Fibroblast of skin of right biceps (primary cell): ENCODE measurements at places on chromosomes 2 and 18.

- no peak for DNase-seq
Measured at GRCh38 chr18:71237641-71238040, 948.8 kb downstream of the SOCS6 start.

- DNase-seq = no peak
Measured at GRCh38 chr2:223386189-223386588, 216.0 kb downstream of the SCG2 start.

- DNase-seq = peak; percentile 27
Measured at GRCh38 chr2:127953849-127954248, 68.1 kb upstream of the AMMECR1L start.

DNA sequence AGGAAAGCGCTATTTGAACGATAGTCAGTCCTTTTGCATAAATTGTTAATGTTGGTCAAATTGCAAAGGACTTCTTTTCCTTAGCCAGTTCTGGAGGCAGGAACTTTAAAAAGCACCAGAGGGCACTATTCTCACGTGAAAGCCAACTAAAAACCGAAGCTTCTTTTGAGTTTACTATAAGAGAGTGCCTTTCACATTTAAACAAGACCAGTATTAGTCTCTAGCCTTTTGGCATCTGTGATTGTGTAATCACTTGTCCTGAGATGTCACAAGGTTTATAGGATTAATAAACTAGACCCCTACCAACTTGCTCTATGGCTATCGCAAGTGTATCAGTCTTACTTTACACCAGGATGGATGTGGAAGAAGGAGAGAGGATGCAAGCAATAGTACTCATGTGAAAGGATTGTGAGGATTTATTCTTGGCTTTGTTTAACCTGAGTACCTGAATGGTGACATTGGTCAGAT is 14.4 kb upstream of the STAT4 start:
- DNase-seq = peak; percentile 62

- DNase-seq = no peak
Measured at GRCh38 chr2:166418853-166419615, 43.3 kb upstream of the SCN9A start.

GRCh38 chr2:230700447-230700846 is 12.2 kb upstream of the CAB39 start:
- no peak for DNase-seq

DNA sequence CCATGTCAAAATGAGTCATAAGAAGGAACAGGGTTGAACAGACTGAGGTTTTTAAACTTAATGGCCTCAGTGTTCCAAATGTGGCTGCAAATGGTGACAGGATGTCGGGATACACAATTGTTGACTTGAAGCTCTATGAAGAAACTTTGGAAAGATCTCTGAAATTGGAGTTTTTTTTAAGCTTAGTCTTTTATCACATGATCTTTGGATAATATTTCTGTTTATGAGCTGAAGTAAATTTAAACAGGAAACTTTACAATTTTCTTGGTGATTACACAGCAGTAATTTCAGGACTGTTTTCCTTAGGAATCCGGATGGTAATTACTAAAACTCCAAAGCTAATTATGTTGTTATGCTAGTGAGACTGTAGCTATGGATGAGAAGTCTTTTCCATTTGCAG is 199.1 kb upstream of the NRXN1 start:
- no peak for DNase-seq

- DNase-seq = no peak
Measured at GRCh38 chr2:200702646-200703118, 109.0 kb upstream of the BZW1 start.

GRCh38 chr2:67260343-67261277 is 136.5 kb upstream of the ETAA1 start:
- peak; percentile 100 for DNase-seq

GRCh38 chr2:157321466-157321865 is 4.2 kb downstream of the ERMN start:
- DNase-seq = no peak

DNA sequence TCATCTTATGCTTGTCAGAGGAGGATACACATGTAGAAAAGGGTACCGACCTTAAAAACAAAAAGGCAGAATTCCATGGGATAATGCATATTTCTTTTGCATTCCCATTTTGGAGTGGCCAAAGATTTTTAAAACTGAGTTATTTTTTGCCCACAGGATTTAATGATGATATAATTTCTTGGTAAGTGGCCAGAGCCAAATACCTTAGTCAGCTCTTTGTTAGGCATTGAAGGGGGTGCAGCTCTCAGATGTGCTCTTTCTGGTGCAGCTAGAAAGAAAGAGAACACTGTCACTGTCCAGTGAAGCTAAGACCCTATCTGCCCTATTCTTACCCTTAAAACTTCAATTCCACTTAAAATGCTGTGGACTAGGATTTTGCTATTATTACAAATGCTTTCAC is 10.8 kb downstream of the COQ10B start:
- peak; percentile 46 for DNase-seq

- no peak for DNase-seq
Measured at GRCh38 chr2:9260464-9260918, 53.9 kb downstream of the ASAP2 start.

DNA sequence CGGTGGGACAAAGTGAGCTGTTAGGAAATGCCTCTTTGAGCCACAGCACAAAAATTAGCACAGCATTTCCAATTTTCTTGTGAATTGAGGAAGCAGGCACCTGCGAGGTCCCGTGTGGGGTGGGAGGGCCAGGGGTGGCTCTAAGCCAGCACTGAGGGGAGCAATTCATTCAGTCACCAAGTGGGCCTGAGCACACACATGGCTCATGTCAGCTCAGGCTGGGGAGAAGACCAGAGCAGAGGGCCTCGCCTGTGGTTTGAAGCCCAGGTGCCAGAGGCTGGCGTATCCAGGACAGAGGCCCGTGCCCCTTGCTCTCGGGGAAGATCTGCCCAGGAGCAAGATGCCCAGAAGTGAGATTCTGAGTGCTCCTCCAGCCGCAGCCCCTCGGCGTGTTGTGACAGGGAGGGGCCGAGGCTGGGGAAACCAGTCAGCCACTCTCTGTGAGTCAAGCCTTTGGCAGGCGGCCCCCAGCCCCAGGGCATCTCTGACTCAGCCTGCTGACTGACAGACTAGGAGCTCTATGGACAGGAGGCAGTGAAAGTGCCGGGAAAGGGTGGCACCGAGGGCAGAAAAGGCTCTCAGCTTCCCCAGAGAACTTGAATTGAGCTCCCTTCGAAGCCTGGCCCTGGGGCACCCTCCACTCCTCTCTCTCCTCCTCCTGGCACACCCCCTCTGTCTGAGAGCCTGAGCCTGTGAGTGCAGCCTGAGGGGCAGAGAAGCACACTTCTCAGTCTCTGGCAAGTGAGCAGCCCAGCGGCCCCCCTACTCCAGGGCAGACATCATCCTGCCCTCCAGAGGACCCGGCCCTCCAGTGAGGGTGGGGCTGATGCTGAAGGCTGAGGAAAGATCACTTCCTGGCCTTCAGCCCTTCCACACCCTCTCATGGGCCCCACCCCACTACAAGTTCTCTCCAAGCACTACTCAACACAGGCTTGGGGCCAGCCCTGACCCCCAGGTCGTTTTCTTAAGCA is 32.3 kb downstream of the CYP26B1 start:
- DNase-seq = peak; percentile 93

DNA sequence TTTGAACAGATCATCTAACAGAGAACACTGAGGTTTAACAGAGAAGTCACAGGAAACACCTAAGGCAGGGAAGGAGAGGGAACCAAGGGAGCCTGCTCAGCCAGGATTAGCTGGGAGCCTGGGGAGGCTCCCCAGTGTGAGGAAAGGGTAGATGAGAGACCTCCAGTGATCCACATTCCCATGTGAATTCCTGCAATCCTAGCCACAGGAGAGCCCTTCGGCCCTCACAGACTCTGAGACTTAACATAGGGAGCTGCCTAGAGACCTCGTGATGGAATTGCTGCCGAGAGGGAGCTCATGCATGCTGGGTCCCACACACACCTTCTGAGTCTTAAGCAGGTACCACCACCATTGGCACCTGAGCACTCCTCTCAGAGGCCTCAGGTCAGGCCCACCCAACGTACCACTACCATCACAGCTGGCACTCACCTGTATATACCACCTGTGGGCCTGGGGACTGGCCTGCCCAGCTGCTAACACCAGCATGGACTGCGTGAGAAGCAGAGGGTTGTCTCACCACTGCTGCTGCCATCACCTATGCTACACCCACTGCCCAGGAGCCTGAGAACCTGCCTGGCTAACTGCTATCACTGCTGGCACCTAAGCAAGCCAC is 225.9 kb upstream of the RASGRP3 start:
- no peak for DNase-seq

- DNase-seq = no peak
Measured at GRCh38 chr2:114192362-114192761, 250.1 kb upstream of the DPP10 start.

DNA sequence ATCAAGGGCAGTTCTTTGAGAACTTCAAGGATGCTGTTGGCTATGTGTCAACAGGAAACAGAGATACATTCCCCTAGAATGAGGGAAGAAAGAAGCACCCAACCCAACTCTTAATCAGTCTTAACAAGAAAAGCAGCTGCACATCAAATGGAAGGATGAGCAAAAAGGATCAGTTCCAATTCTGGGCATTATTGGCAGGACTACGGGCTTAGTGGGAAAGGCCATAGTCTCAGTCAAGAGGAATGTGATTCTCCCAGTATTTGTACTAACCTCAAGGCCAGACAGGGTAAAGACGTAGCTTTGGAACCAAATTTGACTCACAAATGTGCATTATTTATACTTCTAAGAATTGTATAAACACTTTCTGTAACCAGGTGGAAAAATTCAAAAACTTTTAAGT is 18.2 kb downstream of the BMP10 start:
- peak; percentile 3 for DNase-seq

DNA sequence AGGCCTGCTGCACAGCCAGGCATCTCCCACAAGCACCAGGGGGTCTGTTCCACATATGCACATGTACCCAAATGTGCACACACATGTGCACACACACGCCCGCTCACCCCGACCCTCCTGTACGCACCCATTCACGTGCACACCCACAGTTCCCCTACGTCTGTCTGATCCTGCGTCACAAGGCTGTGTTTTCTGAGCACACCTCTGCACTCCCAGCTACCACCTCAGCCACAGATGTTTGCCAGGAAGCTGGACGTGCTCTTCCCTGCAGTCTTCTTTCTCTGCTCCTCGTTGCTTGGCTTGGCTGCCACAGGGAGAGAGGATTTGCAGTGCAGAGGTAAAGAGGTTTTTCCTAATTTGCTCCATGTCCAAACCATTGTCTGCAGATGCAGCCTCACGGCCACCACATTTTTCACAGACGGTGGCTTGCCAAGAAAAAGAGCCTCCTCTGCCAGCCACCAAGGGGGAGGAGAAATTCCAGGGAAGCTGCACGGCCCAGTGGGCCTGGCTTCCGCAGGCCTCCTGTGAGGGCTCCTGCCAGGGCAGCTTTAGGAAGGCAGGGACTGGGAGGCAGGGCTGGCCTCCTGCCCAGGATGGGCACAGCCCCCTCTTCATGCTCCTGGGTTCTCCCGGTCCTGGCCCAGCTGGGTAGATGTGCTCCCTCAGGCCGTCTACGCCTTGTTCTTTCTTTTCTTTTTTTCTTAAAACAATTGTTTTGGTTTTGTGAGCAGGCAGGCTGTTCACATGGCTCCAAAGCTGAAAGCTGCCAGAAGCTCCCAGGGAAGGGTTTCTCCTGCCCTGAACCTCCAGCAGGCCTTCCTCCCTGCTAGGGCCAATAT is 29.3 kb upstream of the HS6ST1 start:
- DNase-seq = peak; percentile 76

- no peak for DNase-seq
Measured at GRCh38 chr2:144372410-144373080, 147.4 kb downstream of the ZEB2 start.

DNA sequence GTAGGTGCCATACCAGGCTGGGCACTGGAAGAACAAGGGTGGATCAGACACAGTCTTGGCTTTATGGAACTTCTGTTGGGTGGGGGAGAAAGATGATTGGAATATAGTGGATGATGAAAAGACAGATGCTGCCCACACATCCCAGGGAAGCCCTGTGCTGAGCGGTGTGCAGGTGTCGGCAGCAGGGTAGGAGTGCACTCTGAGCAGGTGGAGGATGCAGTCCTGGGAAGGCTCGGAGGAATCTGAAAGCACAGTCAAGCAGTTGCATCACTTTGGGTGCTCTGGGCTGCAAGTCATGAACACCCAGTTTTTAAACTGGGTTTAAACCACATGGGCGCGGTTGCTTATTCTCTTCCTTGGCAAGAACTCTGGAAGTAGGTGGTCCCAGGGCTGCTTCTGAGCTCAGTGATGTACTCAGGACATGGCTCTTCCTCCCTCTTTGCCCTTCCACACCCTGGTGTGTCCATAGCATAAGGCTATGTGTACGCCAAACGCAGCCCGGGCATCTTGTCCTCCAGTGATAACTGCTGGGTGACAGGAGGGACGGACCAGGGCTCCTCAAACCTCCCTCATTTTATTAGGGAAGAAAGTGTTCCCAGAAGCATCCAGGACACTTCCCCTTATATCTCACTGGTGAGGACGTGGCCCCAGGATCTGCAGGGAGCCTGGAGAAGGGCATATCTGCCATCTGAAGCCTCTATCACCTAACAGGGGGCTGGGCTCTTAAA is 84.0 kb downstream of the SH3RF3 start:
- DNase-seq = no peak

GRCh38 chr2:191728750-191729624 is 51.1 kb downstream of the NABP1 start:
- peak; percentile 53 for DNase-seq

DNA sequence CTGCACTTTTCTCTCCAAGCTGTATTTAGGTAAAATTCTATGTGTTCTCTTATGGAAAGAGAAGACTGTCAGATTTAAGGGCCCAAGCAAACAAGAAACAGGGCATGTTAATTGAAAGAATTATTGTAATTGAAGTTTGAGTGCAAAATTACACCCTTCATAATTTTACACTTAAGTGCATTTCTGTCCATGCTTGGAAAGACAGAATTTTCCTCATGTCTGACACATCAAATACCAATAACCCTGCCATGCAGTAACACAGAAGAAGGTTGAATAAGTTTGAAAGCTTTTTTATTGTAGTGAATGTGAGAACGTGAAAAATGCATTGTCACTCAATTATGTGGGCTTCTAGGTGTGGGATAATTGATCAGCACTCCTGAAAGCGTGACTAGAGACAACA is 52.9 kb upstream of the PARD3B start:
- DNase-seq = no peak

DNA sequence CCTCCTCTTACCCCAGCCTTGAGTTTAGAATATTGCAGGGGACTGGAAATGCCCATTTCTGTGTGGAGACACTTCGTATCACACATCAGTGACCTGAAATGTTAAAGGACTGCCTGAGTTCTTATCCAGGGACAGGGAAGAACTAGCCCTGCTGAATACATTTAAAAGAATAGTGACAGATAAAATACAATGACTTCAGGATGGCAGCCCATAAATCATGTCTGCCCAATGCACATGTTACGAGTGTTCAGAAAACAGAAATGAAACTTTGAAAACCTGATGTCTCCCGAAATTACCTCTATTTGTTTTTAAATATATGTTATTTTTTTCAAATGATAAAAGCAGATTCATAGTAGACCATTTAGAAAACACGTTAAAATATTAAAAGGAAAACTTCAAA is 22.3 kb upstream of the RAB12 start:
- no peak for DNase-seq

DNA sequence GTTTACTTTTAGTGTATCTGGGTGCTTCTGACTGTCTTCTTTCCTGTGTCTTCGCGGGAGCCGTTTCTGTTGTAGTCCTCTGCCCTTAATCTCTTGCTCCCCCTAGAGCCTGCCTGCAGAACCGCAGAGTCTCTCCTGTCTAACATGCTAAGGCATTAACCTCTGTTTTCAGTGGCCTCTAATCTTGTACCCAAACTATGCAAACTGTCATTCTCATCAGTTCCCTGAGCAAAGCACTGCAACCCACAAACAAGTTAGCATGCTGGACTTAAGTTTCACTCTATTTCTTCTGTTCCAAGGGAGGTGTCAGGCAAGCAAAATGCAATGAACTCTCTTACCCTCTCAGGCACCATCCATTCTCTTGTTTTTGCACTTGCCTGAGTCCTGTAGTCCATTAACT is 138.4 kb downstream of the OTX1 start:
- DNase-seq = peak; percentile 48
